Fibroblast of lung (primary cell): ENCODE measurements at places on chromosomes 1 and 21.

DNA sequence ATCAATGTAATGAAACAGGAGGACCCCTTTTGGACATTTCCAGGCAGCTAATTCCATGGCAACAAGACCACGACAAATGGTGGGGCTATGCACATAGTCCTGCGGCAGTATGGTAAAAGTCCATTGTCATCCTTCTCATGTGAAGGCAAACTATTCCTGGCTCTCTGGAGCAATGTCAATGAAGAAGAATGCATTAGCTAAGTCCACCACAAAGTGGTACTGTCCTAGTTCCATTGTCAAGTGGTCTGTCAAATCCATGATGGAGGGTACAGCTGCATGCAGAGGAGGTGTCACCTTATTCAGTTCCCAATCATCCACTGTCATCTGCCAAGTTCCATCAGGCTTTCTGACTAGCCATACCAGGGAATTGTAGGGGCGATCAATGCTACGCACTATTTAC lies 110.1 kb downstream of the GDAP2 start:
- DNase-seq = no peak

GRCh38 chr1:184212649-184213314 lies 161.3 kb downstream of the TSEN15 start:
- DNase-seq = peak; percentile 51

DNA sequence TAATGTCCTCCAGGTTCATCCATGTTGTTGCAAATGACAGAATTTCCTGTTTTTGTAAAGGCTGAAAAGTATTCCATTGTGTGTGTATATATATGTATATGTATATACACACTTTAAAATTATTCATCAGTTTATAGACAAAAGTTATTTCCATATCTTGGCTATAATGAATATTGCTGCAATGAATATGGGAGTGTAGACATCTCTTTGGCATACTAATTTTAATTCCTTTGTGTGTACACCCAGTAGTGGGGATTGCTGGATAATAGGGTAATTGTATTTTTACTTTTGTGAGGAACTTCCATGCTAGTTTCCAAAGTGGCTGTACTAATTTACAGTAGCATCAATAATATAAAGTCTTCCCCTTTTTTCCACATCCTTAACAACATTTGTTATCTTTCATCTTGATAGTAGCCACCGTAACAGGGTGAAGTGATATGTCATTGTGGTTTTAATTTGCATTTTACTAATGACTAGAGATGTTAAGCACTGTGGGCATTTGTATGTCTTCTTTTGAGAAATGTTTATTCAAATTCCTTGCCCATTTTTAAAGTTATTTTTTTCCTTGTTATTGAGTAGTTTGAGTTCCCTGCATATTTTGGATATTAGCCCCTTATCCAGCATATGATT lies 243.0 kb downstream of the PDE4B start:
- DNase-seq = no peak

- DNase-seq = no peak
These were observed 33.3 kb upstream of the CD1D start for GRCh38 chr1:158147401-158147800.

- no peak for DNase-seq
These were observed 57.7 kb downstream of the VWA5B1 start for GRCh38 chr1:20348326-20348915.

DNA sequence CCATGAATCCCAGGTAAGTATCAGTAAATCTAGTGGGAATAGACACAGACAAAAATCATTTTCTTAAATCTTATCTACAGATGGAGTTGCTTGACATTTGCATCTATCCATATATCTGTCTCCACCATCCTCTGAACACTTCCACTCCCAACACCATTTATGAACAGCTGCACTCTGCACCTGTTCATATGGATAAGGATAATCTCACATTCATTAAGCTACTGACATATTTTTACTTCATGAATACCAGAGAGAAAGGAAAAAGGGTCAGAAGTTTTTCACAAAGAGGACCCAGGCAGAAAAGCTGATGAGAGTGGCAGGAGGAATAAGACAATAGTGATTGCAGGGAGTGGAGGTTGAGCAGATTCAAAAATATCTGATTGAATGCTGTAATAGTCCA lies 222.6 kb downstream of the DNAH14 start:
- no peak for DNase-seq

GRCh38 chr1:902802-903201 lies 20.9 kb upstream of the SAMD11 start:
- no peak for DNase-seq

GRCh38 chr21:32475162-32475812 lies 62.8 kb downstream of the EVA1C start:
- peak; percentile 56 for DNase-seq

DNA sequence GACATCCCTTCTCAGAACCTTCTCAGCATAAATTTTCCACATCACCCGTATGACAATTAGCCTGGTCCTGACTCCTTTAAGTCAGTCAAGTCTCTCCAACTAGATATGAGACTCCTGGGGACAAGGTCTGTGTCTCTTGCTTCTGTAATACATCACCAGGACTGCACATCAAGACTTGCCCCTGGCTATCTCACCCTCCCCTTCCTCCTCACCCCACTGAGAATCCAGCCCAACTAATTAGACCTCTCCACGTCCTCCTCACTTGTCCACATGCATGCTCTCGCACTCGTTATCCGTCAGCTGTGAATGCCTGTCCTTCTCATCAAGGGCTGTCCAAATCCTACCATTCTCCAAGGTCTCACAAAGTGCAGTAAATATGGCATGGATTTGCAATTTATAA lies 542.8 kb downstream of the PTPRU start:
- no peak for DNase-seq

DNA sequence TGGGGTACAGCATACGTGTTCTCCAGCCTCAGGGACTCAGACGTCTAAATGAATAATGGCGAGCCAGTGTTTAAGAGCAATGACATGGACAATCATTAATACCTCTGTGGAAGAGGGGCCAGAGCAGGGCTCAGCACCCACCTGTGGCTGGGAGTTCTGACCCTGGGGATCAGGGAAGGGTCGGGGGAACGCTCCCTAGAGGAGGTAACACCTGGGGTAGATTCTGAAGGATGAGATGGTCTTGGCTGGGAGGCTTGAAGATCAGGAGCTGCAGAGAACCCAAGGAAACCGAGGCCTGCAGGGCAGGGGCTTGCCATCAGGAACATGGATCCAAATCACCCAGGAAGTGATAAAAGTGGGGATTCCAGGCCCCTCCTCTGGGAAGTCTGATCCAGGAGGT lies 138.2 kb upstream of the RUNX3 start:
- no peak for DNase-seq

DNA sequence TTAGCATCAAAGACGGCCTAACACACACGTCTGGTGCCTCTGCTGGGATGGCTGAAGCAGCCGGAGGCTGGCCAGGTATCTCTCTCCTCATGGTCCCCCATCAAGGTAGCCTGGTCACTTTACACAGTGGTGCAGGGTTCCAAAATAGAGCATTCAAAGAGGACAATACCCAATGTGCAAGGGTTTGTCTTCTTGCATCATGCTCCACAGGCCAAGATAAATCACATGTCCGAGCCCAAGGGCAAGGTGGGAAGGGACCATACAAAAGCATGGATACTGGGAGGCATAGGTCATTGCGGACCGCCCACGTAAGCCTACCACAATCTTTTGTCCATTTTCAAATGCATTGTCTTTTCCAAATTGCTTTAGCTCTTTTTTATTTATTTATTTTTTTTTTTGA lies 23.8 kb upstream of the TINAGL1 start:
- no peak for DNase-seq

DNA sequence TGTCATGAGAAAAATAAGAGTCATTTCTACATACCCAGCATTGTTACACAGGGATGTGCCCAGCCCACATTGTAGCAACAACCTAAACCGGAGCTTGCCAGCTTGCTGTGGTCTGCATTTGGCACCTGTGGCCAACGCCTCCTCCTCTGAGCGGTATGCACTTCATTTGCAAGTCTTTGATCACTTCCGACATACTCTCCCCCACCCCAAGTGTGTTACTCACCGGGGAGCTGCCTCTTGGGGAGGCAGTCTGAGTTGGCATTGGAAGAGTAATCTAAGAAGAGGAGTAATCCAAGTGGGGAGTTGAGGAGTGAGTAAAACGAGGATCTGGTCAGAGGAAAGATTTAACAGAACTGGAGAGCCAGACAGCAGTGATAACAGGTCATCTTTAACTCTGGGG lies 3.8 kb downstream of the BCL9 start:
- peak; percentile 99 for DNase-seq

GRCh38 chr1:246455476-246455875 lies 51.6 kb downstream of the SMYD3 start:
- DNase-seq = no peak

DNA sequence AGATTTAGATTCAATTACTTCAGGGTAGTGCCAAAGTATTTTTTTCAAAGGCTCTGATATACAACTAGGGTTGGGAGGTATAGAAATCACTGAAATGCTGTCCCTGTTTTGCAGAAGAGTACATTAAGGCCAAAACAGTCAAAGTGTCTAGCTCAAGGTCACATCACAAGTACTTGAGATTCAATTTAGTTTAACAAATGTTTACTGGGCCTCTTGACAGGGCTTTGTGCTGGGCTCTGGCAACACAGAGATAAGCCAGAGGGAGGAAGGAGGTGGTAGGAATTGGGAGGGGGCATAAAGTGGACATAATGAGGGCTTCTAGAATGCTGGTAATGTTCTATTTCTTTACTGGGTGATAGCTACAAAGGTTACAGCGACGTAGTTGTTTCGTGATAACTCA lies 2.3 kb upstream of the SLC9A1 start:
- no peak for DNase-seq

DNA sequence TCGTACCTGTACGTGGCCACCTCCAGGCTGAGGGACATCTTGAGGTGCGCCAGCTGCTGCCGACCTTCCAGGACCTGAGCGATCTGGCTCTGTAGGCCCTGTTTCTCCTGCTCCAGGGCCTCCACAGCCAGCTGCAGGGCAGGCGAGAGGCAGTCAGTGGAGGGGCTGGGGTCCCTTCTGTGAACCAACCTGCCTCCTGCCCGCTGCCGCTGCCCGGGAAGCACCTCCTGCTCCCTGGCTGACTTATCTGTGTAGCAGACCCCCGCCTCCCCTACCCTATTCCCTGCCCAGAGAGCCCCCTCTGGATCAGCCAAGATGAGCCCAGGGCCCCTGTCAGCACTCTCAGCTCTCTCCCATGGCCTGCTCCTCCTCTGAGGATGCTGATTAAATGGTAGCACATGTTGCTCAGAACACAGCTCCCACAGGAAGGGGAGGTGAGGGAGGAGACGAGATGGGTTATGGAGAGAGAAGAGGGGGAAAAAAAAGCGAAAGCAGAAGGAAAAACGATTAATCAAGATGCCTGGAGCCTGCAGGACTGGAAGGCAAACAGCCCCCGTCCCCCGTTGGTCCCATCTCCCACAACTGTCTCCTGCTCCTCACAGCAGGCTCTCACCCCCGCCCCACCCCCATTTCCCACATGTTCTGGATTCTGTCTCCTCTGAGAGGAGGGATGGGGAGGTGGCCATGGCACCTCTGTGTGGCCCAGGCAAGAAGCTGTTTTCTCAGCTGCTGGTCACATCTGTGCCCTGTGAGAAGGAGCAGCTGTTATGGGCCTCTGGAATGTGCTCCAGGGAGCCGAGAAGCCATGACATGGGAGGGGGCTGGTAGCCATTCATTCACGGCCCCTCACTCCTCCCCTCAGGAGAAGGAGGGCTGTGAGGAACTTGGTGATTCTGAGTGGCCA lies 1.7 kb downstream of the NES start:
- DNase-seq = peak; percentile 42

- peak; percentile 22 for DNase-seq
These were observed 40.0 kb downstream of the CDCP2 start for GRCh38 chr1:54112705-54113368.

GRCh38 chr1:239700667-239701066 lies 314.3 kb downstream of the CHRM3 start:
- no peak for DNase-seq

GRCh38 chr1:229023651-229024300 lies 247.1 kb upstream of the RAB4A start:
- DNase-seq = no peak

DNA sequence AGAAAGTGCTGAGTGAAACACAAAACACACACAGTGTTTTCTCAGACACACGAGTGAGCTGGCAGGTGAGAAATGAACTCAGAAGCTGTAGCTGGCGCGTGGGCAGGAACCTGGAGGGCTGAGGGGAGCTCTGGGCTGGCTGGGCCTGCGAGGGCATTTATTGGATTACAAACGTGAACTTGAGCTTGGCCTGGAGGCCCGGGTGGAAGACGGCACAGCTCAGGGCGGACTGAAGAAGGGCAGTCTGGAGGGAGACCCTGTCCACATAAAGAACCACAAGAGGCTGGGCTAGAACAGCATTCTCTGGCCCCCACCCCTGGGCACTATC lies 52.1 kb upstream of the ADARB1 start:
- DNase-seq = no peak

GRCh38 chr1:248576260-248576980 lies 1.9 kb upstream of the OR2T34 start:
- no peak for DNase-seq

- peak; percentile 51 for DNase-seq
These were observed 16.9 kb downstream of the CTH start for GRCh38 chr1:70427976-70428375.

DNA sequence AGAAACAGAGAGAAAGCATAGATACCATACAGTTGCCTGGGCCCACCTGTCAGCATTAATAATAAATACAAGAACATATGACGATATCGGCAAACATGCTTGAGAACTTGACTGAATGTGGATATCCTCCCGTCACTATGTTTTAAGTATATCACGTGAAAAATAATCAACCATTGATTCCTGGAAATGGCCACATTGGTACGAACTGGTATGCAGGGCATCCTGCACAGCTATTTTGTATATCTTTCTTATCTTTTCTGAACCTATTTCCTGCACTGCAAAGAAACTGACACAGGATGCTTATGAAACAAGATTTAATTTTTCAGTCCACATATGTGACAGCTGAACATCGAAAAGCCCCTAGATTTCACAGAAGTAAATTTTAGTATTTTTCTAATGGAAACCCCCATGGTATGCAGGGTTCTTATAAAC lies 22.8 kb upstream of the RGS1 start:
- DNase-seq = no peak

GRCh38 chr1:234398849-234399381 lies 25.7 kb downstream of the COA6 start:
- DNase-seq = peak; percentile 47

DNA sequence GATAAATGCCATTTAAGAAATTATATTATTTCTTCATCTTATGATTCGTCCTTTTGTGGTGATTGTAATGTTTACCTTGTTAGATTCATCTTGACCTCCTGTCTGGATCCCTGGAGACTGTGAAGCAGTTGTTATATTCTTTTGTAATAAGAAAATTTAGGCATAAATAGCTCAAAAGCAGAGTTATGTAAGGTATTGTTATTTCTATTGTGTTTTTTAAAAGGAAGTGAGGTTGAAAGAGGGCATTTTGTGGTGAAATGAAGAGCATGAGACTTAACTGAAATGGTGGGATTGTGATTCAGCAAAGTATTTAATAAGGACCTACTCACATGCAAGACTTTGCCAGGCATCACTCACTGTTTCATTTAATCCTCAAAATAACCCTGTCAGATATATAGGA lies 104.0 kb downstream of the PDE4B start:
- DNase-seq = no peak

GRCh38 chr21:39670701-39671100 lies 58.0 kb downstream of the B3GALT5 start:
- peak; percentile 21 for DNase-seq

- DNase-seq = no peak
These were observed 4.7 kb downstream of the CELF3 start for GRCh38 chr1:151711951-151712350.

- no peak for DNase-seq
These were observed at the start of gene TPM3 for GRCh38 chr1:154191990-154192461. TSS of gene TPM3 (minus strand) at chr1:154192100. CDS start at chr1:154192018, 82 bp downstream.
